ENCODE measurements at places on chromosomes 12 and 14.

DNA sequence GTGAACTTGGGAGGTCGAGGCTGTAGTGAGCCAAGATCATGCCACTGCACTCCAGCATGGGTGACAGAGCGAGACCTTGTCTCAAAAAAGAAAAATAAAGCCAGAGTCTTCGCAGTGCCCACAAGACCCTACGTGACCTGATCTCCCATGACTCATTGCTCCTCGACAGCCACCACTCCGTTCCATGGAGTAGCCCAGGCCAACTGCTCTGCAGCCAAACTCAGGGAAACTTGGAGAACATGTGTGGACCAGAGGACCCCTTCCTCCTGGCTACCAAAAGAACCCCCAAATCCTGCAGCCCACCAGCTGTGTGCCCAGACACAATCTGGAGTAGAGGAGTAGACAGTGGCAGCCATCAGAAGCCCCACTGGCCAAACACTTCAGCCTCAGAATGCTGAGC, 32.1 kb upstream of the PPP2R5C start:
- no peak for DNase-seq

- peak; percentile 4 for DNase-seq
These were observed 193.8 kb downstream of the SYT1 start for GRCh38 chr12:79058342-79058741.

GRCh38 chr14:35032562-35032961, 13.5 kb upstream of the FAM177A1 start:
- no peak for DNase-seq

DNA sequence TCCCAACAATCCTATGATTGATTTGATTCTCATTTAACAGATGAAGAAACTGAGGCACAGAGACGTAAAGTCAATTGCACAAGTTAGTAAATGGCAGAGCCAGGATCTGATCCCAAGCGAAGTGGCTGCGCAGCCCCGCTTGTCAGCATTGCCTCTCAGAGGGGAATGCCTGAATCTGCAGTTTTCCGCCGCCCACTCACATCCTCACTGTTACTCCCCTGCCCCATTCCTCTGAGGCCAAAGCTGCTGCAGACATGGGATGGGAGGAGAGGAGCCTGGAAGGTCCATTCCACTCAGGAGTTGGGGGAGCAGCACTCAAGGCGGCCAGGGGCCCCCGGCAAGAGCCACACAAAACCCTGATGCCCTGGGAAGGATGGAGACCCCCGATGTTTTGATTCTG, 1.0 kb downstream of the NRIP2 start:
- no peak for DNase-seq

- no peak for DNase-seq
These were observed 152.1 kb downstream of the ADGRD1 start for GRCh38 chr12:131105736-131106348.

DNA sequence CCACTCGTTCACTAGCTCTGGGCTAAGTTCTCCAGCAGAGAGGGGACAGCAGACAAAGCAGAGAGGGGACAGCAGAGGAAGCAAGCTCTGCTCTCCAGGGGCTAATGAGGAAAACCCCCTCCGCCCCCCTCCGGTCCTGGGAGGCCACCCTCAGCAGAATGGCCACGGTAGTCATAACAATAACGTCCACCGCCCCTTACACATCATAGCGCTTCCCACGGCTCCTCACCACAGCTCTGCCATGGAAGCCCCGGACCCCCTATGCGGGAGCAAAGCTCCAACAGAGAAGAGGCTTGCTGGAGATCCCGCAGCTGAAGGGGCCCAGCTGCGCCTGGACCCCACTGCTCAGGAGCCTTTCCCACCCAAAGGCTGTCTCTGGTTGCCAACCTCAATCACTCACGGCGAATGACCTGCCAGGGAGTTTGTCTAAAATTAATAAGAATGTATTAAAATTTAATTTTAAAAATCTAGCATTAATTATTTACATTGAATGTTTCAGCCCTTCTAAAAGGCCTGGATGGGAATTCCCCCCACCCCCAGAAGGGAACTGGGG, 17.4 kb downstream of the BEGAIN start:
- DNase-seq: no peak

DNA sequence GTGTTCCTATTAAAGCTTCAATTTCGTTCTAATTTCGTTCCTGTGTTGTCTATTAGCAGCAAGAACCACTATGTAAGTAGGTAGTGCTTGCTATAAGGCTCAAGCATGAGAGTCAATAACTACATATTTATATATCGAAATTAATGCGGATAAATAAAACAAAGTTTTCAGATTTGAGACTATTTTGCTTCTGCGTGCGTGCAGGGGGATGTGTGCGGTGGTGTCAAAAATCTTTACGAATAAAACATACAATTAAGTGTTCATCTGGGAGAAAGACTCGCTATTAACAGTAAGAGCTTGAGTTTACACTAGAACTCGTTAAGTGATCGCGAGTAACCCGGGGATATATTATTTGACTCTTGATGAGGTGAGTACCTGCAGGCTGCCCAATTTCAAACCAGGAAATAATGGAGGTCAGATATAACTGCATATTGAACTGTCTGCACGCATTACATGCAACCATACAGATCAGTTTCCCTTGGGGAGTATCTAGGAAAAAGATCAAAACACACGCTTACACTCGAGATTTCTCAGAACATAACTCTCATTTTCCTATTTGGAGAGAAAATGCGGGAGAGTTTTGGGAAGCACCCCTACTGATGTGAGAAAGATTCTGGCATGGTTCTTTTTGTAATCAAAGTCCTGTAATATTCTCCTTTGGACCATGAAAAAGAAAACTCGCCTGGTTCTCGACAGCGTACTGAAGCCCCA, 813 bp downstream of the TWF1 start:
- peak; percentile 8 for DNase-seq

DNA sequence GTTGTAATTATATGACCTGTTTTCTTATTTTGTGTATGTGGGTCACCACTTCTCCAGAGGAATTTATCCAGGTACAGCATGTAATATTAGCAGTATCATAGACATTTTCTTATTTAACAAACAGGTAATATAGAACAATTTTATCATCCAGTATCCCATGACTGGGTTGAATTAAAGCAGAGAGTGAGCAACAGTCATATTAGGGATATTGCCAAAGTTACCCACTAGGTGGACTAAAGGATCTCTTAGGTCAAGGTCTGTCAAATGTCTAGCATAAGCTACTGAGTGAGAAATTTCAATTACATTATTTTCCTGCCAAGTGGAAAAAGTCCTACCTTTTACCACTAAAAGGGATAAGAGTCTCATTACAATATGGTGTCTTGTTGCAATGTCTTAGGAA, 62.1 kb upstream of the TRIM9 start:
- no peak for DNase-seq

DNA sequence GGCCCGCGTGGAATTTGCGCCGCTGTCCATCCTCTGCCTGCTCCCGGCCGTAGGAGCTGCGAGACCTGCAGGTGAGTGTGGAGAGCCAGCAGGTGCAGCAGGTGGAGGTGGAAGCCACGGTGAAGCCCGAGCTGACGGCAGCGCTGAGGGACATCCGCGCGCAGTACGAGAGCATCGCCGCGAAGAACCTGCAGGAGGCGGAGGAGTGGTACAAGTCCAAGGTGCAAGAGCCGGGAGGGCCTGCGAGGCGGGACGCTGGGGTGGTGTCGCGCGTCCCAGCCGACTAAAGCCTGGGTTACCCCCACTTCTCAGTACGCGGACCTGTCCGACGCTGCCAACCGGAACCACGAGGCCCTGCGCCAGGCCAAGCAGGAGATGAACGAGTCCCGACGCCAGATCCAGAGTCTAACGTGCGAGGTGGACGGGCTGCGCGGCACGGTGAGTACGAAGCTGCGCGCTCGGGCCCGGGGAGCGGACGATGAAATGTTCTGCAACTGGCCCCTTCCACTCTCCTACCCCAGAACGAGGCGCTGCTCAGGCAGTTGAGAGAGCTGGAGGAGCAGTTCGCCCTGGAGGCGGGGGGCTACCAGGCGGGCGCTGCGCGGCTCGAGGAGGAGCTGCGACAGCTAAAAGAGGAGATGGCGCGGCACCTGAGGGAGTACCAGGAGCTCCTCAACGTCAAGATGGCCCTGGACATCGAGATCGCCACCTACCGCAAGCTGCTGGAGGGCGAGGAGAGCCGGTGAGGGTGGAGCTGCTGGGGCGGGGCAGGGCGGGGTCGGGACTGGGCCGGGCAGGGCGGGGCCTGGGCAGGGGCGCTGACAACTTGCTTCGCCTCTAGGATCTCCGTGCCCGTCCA, 2.1 kb downstream of the PRPH start:
- DNase-seq: no peak

GRCh38 chr12:84561351-84561750, 351.2 kb downstream of the SLC6A15 start:
- no peak for DNase-seq

DNA sequence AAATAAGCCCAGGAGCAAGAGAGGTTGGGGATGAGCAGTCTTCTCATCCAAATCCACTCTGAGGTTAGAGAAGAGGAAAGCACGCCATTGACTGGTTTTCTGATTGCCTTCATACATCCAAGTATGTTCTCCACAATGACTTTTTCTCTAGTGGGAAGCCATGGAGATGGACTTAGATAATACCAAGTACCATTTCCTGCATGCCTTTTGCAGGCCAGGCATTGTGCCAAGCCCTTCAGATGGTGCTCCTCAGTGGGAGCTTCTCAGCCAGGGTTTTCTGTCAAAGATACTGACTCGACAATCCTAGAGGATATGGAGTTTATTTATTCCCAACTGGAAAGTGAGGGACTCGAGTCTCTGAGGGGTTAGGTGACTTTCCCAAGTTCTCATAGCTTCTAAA, 218.0 kb downstream of the ZFP36L1 start:
- DNase-seq: no peak

DNA sequence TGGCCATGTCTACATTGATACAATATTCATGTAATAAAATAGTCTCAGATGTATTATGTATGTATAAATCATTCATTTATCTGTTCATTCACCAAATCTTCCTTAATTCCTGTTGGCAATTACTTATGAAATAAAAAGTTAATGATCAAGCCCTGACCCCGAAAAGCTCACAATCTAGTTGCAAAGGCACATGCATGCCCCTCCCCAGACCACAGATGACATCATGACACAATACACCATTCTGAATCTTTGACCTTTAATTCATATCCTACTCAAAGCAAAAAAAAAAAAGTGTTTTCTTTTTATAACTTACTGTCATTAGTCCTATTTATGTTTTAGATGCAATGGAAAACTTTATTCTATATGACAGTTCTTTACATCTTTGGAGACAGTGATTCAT, 346.9 kb downstream of the PRKD1 start:
- DNase-seq: no peak

DNA sequence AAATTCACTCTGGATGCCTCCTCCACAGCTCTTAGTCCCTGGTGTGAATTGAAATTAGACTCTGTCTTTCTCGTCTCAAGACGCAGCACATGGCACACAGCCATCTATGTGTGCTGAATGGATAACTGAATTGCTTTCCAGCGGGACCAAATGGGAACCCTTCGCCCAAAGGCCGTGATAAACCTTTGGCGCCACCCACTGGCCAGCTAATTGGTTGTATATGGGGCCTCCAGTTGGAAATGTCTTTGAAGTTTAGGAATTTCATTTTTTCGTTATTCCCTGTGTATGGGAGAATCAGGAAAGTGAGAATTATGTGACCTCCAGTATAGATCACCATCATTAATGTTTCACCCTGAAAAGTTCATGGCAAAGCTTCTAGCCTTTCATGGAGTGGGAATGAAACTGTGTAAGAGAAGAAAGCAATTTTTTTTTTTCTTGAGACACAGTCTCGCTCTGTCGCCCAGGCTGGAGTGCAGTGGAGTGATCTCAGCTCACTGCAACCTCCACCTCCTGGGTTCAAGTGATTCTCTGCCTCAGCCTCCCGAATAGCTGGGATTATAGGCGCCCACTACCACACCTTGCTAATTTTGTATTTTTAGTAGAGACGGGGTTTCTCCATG, 9.8 kb upstream of the HSP90AA1 start:
- DNase-seq: peak; percentile 85

- no peak for DNase-seq
These were observed 120.1 kb upstream of the EGLN3 start for GRCh38 chr14:34070917-34071407.

GRCh38 chr12:130879212-130879686, 7.4 kb downstream of the RAN start:
- no peak for DNase-seq

DNA sequence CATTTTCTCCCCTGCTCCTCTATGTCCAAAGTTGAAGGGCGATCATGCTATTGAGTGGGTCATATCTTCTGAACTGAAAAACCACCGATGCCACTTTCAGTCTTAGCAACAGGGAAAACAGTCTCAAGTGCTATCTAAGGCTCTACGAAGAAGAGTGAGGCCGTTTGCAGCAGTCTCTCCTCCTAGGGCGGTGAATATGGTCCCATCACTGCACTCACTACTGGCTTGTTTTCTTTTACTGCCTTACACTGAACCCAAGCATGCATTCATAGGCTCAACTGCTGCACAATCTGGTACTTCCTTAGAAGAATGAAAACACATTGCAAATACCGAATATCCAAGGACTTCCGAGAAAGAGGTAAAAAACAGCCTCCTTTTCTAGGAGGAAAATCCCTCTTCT, 92.1 kb downstream of the DNAH10 start:
- DNase-seq: no peak

DNA sequence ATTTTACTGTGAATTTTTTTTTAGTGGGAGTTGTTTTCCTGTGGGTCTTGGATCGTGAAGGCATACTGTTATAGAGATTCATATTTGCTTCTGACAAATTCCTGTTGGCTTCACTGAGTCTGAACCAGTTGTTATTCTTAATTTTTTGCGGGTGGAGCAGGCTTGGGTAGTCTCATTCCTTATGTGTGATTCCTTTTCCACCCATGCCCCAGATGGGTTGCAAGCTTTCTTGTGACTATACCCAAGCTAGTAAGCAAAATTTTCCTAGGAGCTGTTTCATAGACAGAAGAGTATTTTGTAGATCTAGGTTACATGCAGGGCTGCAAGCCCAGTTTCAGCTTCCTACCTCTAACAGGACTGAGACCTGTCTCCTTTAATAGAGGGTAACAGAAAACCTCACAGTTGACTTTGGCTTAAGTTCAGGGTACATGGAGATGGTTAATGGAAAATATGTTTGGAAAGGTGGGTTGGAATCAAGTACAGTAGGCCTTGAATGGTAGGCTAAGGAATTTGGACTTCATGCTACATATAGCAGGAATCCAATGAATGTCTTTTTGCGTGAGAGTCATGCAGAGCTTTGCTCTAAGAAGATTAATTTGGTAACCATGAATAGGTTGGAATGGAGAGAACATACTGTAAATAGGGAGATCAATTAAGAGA, 29.0 kb downstream of the TRMT5 start:
- DNase-seq: peak; percentile 3

DNA sequence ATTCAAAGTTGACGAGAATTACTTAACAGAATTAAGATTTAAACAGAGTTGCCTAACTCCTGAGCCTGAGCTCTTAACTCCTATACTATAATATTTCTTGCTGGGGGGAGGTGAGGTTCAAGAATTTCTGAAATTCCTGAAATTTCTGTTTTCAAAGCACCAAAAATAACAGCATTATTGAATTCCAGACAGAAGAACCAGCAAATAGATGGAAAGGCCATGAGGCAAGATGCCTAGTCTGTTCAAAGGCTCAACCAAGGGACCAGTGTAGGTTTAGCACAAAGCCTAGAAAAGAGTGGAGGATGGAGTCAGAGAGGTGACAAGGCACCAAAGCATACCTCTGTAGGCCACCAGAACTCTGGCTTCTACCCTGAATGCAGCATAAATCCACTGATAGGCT, 76.4 kb downstream of the PPP1R12A start:
- DNase-seq: peak; percentile 17

GRCh38 chr12:75759842-75760572, 248.6 kb upstream of the KRR1 start:
- DNase-seq: peak; percentile 39

GRCh38 chr12:115070313-115070712, 386.3 kb upstream of the TBX3 start:
- DNase-seq: peak; percentile 14

- no peak for DNase-seq
These were observed 111.8 kb downstream of the SLC25A47 start for GRCh38 chr14:100434911-100435438.

GRCh38 chr14:68634874-68635595, 157.8 kb downstream of the ZFP36L1 start:
- no peak for DNase-seq

Measured in AG08396 (cell line).